ENCODE measurements at places on chromosomes 16 and 17.
A peak's percentile ranks its signal among the peaks of the same experiment; 100 is the strongest.

- DNase-seq, result no peak
Measured at GRCh38 chr17:27721797-27722196, 78.5 kb downstream of the NOS2 start.

GRCh38 chr16:3643095-3643730 is 11.3 kb upstream of the DNASE1 start:
- DNase-seq, result no peak

DNA sequence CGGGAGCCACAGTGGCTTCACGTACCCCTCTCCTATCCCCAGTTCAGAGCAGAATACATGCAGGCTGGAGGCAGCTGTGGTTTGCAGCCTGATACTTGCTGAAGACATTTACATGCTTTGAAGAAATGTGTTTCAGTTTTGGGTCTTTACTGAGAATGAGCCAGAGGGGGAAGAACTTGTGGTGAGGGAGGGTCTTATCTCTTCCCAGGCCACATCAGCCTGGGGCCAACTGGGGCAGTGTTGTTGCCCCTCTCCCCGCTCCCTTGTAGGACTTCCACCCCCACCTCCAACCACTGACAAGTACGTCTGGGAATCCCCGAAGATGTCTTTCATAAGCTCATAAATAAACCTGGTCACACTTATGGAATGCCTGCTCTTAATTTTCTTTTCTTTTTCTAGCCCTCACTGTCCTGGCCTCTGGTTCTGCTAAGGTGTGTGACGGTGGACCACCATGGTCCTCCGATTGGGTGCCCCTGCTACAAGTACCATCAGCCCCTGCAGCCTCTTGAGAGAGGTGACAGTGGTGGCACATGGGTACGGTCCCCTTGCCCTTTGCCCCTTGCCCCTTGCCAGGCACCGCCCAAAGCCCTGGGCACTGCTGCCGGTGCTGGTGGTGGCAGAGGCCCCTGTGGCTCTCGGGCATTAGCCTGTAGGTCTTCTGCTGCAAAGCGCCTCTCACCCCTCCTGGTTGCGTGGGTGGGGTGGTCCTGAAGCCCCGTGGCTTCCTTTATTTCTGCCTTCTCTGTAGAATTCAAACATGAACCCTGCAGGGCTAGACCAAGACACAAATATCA is 144.8 kb upstream of the RPH3AL start:
- DNase-seq, result no peak

- DNase-seq, result no peak
Measured at GRCh38 chr17:17098551-17099179, 56.4 kb downstream of the MPRIP start.

DNA sequence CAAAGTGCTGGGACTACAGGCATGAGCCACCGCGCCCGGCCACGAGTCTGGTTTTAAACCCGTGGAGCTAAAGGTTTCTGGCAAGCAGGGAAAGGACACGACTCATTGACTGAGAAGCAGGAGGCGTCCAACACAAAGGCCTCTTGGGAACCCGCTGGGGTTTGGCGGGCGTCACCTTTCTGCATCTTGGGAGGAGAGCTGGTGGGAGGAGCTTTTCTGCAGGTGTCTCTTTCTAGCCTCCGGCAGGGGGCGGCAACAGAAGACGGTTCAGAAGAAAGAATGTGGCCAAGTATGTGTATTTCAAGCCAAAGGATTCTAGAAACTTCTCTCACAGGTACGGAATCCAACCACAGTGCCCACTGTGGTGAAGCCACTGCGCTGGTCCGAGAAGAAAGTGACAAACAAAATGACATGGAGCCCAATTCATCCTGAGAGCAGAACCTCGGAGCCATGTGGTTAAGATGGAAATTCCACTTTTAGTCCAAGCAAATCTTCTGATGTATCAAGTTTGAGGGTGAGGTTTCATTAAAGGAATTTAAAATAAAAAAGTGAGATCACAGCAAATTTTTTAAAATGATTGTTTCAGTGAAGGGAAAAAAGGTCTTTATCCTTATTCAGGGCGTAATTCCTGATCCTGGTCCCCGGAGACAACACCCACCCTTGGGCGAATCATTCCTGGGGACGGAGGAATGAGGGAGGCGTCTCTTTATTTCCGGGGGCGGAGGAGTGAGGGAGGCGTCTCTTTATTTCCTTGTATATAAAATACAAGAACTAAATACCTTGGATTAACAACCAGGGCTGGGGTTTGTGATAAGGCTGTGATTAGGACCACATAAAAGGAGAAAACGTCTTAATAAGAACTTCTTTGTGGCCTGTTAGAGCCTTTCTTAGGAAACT is 97.6 kb downstream of the MRM3 start:
- peak; percentile 64 for DNase-seq

DNA sequence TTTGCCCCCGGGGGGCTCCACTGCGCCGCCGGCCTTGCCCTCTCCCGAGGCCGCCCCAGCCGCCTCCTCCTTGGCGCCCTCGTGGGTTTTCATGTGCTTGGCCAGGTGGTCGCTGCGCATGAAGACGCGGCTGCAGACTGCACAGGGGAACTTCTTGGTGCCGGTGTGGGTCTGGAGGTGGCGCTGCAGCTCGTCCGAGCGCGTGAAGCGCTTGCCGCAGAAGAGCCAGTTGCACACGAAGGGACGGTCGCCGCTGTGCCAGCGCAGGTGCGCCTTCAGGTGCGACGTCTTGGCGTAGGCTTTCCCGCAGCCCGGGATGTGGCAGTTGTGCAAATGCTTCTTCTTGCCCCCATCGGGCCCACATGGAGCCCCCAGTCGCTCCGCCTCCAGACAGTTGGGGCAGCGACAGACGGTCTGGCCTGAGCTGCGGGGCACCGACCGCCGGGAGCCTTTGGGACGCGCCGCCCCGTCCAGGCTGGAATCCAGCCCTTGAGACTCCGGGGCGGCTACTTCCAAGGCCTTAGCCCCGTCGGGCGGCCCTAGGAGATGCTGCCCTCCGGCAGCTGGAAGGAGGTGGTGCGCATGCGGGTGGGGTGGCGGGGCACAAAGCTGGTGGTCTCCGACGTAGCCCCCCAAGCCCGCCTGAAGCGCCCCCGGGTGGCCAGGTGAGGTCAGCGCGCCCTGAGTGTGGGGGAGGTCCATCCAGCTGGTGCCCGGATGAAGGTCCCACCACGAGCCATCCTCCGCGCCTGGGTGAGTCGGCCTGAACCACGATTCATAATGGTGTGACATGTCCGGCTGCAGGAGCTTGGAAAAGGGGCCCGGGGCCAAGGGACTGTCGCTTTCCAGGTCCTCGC is 3.4 kb downstream of the SP6 start:
- DNase-seq, result peak; percentile 31

DNA sequence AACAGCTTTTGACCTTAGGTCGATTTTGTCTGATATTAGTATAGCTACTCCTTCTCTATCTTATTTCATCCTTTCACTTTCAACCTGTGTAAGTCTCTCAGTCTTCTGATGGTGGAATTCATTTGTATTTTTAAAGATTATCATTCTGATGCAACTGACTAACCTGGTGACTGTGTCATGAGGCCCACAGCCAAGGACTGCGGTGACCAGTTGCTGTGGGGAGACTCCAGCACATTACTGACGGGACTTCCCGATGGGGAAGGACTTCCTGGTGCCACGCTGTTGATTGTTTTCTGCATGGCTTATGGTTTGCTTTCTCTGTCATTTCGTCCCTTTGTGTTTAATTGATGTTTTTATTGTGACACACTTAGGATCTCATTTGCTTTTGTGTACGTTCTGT is 34.2 kb downstream of the RMI2 start:
- peak; percentile 84 for DNase-seq

- no peak for DNase-seq
Measured at GRCh38 chr16:47408491-47408890, 52.4 kb downstream of the ITFG1 start.

DNA sequence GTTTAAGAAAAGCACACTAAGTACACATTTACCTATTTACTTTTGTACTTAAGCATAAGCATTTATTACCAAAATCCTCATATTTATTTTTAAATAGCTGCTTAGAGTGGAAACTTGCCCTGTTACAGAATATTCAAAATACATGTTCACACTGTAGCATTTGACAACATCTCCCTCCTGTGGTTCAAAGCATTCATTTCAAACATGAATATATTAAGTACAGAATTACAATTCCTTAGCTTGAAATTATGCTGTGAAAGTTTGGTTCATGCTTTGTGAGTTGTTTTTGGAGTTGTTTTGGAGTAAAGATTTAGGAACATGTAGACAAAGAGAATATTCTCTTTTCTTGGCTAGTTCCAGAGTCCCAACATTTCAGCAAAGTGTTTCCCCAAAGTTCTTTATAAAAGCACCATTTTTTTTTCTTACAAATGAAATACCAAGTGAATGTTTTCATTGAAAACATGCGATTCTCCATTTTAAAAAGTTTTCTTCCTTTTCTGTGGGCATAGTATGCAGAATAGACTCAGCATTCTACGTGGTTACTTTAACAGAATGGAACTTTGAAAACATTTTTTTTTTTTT is 33.2 kb downstream of the TUBD1 start:
- DNase-seq, result peak; percentile 33

Measured in activated CD4-positive, alpha-beta T cell treated with anti-CD3 and anti-CD28 coated beads, Interleukin-10, Interleukin-2, amounts not matched to agents 100 ng/mL and 50 ng/mL, durations not matched to agents 16 hours and 8 hours (primary cell).